ENCODE measurements at places on chromosomes 2 and 18. TPM values are rescaled to one million over a fixed set of nuclear protein-coding genes. Genes with fewer than 3 reads are reported as not detected.

DNA sequence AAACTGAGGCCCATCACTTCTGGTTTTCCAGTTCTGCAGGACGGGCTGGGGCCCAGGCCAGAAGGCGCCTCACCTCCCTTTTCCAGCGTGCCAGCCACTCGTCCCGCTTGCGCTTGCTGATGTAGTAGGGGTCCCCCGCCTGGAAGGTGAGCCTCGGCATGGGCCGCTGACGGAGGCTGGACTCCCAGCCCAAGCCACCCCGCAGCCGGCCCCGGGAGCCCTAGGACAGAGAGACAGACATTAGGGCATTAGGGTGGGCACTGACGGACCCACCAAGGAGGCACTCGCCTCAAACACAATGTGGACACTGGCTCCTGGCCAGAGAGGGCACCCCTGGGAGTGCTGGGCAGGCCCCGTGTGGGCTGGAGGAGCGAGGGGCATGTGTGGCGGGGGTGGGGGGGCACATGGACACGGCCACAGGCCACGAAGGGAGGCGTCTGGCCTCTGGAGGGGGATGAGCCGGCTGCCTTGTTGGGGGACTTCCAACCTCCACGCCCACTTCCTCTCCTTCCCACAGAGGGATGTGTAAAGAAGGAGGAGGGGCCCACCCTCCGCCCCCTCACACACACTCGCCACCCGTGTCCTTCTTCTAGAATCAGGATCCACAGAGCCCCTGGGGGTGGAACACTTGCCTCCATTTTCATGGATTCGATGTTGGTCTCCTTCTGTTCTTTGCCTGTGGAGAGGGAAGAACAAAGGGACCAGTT lies 66.7 kb downstream of the DNMT3A start:
- peak; percentile 79 for DNase-seq
- H3K4me3 ChIP-seq = no peak overlapping the region
- peaks cover 1% of the 10 kb centered on the region for H3K36me3 ChIP-seq
- H3K27me3 ChIP-seq = no peaks in the 10 kb centered on the region

- DNase-seq = no peak
- H3K27me3 ChIP-seq = no peaks in the 10 kb centered on the region
- no peak overlapping the region for H3K27ac ChIP-seq
- no peaks in the 10 kb centered on the region for H3K4me1 ChIP-seq
Observed at GRCh38 chr2:161104054-161104553, 56.1 kb upstream of the TANK start.

DNA sequence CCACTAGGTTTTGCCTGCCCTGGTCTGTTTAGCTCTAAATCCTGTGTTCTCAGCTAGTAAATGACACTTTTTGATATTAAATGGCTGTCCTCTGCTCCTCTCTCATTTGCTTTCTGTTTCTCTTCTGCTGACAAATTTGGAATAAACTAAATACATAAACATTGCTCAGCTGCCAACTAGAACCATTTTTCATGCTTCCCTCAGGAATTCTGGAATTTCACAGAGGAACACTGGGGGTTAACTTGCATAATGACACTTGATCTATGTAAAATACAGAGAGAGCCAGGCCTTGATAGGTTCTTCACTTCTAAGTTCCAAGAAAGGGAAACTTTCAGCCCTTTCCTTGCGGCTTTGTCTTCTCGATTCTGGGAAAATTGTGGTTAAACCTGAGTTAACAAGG lies 450.6 kb upstream of the ST6GAL2 start:
- no peak overlapping the region for H3K27ac ChIP-seq
- no peaks in the 10 kb centered on the region for H3K36me3 ChIP-seq
- H3K27me3 ChIP-seq = no peaks in the 10 kb centered on the region
- DNase-seq = no peak

DNA sequence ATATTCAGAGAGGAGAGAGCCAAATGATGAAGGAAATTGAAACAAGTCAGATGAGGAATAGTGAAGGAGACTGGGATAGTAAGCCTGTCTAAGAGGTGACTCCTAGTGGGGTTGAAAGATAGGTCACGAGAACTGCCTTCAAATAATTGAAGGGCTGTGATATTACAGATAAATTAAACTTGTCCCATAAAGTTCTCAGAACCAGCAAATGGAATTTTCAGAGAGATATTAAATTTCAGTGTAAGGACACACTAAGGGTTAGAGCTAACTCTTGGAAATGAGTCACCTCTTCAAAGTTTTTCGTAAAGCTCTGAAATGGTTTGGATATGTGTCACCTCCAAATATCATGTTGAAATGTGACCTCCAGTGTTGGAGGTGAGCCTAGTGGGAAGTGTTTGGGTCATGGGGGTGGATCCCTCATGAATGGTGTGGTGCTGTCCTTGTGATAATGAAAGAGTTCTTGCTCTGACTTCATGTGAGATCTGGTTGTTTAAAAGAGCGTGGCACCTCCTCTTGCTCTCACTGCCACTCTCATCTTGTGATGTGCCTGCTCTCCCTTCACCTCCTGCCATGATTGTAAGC lies 87.3 kb downstream of the BABAM2 start:
- no peaks in the 10 kb centered on the region for H3K4me1 ChIP-seq
- no peak for DNase-seq
- H3K27ac ChIP-seq = no peak overlapping the region
- no peaks in the 10 kb centered on the region for H3K36me3 ChIP-seq
- no peaks in the 10 kb centered on the region for H3K27me3 ChIP-seq
- H3K4me3 ChIP-seq = no peak overlapping the region

AQP12B gene
- not detected for total RNA-seq

GRCh38 chr2:103166456-103167324 lies 404.9 kb downstream of the TMEM182 start:
- H3K4me3 ChIP-seq = no peak overlapping the region
- no peaks in the 10 kb centered on the region for H3K4me1 ChIP-seq
- DNase-seq = no peak
- H3K27me3 ChIP-seq = no peaks in the 10 kb centered on the region

DNA sequence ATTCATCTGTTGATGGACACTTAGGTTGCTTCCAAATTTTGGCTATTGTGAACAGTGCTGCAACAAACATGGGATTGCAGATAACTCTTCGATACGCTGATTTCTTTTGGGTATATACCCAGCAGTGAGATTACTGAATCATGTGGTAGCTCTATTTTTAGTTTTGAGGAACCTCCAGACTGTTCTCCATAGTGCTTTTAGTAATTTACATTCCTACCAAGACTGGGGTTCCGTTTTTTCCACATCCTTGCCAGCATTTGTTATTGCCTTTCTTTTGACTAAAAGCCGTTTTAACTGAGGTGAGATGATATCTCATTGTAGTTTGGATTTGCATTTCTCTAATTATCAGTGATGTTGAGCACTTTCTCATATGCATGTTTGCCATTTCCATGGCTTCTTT lies 200.3 kb downstream of the MBD5 start:
- no peak for DNase-seq
- H3K27me3 ChIP-seq = no peaks in the 10 kb centered on the region
- no peak overlapping the region for H3K4me3 ChIP-seq
- no peak overlapping the region for H3K27ac ChIP-seq
- H3K4me1 ChIP-seq = no peaks in the 10 kb centered on the region

DNA sequence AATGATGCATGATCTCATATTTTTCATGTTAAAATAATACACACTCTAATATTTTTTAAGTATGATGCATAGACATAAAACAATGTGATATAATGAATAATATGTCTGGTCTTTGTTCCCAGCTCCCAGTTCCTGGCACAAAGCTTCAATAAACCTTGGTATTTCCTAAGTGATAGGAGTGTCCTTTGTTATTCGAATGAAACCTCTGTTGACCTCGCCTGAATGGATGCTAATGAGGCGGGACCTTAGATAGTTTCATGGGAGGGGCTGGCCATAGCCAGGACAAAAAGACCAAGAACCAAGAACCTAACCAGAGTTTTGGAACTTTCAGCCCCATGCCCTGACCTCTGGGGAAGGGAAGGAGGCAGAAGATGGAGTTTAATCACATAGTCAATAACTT lies 257.7 kb upstream of the COPS8 start:
- no peaks in the 10 kb centered on the region for H3K36me3 ChIP-seq
- no peak for DNase-seq
- no peak overlapping the region for H3K4me3 ChIP-seq
- H3K4me1 ChIP-seq = no peaks in the 10 kb centered on the region

TRIM43 gene
- total RNA-seq = not detected

DNA sequence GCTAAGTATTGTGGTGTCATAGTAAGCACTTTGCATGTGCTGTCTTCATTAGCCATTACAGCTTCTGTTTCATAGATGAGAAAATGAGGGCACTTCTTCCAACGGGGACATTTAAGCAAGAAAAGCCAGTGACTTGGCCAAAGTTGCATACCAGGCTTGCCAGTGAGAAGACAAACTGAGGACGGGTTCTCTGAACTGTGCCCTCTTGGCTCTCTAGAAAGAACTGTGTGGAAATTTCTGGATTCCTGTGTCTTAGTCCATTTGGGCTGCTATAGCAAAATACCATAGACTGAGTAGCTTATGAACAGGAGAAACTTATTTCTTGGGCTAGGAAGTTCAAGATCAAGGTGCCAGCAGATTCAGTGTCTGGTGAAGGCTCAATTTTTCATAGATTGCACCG lies 13.3 kb downstream of the CTIF start:
- no peak overlapping the region for H3K4me3 ChIP-seq
- no peak for DNase-seq
- no peak overlapping the region for H3K27ac ChIP-seq
- H3K4me1 ChIP-seq = no peaks in the 10 kb centered on the region
- H3K36me3 ChIP-seq = no peaks in the 10 kb centered on the region
- H3K27me3 ChIP-seq = no peaks in the 10 kb centered on the region

DNA sequence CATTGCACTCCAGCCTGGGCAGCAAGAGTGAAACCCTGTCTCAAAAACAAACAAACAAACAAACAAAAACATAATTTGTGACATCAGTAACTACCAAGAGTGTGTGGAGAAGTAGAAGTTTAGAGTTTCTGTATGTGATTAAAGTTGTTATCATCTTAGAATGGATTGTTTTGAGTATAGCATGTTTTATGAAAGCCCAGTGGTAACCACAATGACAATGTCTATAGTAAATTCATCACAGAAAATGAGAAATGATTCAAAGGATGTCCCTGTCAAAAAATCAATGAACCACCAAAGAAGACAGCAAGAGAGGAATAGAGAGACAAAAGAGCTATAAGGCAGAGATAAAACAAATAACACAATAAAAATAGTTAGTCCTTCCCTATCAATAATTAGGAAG lies 1299.2 kb downstream of the CNTNAP5 start:
- H3K4me1 ChIP-seq = no peaks in the 10 kb centered on the region
- no peak overlapping the region for H3K27ac ChIP-seq
- no peak for DNase-seq
- H3K36me3 ChIP-seq = no peaks in the 10 kb centered on the region
- H3K27me3 ChIP-seq = no peaks in the 10 kb centered on the region

STPG4 gene
- 0.75 TPM for total RNA-seq

DNA sequence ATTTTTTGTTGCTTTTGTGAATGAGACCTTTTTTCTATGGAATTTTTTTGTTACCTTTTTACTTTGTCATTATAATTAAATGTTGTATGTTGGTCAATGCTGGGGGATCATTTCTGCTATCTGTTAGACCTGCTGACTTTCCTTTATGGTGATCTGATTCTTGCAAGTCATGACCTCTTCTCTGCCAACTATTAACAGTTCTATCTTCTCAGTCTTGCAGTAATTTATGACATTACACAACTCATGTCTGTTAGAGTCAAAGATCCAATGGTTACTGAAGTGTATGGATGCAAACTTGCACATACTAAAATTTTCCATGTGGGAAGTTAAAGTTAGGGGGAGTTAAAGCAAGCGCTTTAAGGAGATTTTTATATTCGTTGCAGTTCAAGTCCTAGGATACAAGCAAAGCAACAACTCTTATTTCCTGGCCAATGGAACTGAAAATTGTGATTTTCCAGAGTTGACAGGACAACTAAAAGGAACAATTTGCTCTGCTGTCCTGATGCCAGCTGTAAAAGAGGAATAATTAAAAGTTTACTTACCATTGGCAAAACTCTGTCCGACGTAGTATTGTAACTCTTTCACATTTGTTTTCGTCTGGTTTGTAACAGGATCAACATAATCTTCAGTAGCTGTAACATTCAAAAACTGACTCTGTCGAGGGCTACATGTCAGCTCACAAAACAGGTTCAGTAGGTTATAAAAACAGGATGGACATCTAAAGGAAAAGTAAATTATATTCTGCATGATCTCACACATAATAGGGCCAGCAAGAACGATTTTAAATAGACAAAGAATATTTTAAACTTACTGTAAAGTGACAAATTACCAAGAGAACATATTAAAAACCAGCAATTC lies 17.8 kb downstream of the NPC1 start:
- no peak for DNase-seq
- H3K4me1 ChIP-seq = no peaks in the 10 kb centered on the region
- H3K27ac ChIP-seq = no peak overlapping the region

- no peaks in the 10 kb centered on the region for H3K27me3 ChIP-seq
- no peaks in the 10 kb centered on the region for H3K36me3 ChIP-seq
- no peak for DNase-seq
- H3K4me3 ChIP-seq = no peak overlapping the region
- no peaks in the 10 kb centered on the region for H3K4me1 ChIP-seq
- no peak overlapping the region for H3K27ac ChIP-seq
Observed at GRCh38 chr18:3305354-3305762, 43.4 kb downstream of the MYL12B start.

HOXD4 gene
- total RNA-seq = 9.8 TPM

- no peaks in the 10 kb centered on the region for H3K27me3 ChIP-seq
- H3K27ac ChIP-seq = no peak overlapping the region
- H3K4me1 ChIP-seq = no peaks in the 10 kb centered on the region
Observed at GRCh38 chr2:236820763-236821344, 251.2 kb downstream of the ACKR3 start.

SLC4A3 gene
- total RNA-seq = 2.0 TPM

CFC1B gene
- total RNA-seq = not detected

DNA sequence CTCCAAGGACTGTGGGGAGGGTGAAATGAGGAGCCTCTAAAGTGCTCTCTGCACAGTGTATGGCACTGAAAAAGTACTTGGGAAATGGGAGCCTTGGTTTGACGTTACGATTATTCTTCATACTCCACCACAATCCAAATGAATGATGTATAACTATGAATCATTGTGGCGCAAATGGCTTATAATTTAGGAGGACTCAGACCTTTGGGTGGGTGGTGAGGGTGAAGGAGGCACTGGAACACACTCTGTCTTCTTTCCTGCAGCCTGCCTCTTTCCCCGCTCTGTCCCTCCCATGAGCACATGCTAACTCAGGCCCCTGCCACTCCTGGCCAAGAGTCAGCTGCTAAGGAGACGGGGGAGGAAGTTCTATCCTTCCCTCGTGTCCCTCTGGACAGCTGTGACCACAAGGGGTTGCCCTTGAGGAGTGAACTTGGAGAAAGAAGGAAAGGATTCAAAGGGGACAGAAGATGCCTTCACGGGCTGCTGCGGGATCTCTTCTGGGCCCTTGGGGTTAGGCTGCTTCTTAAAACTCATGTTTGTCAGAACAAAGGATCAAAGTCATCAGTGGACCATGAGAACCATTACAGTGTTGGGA lies 36.5 kb downstream of the POLR1A start:
- DNase-seq = no peak
- H3K36me3 ChIP-seq = peaks cover 1% of the 10 kb centered on the region
- no peak overlapping the region for H3K27ac ChIP-seq
- no peaks in the 10 kb centered on the region for H3K4me1 ChIP-seq
- H3K27me3 ChIP-seq = no peaks in the 10 kb centered on the region

DNA sequence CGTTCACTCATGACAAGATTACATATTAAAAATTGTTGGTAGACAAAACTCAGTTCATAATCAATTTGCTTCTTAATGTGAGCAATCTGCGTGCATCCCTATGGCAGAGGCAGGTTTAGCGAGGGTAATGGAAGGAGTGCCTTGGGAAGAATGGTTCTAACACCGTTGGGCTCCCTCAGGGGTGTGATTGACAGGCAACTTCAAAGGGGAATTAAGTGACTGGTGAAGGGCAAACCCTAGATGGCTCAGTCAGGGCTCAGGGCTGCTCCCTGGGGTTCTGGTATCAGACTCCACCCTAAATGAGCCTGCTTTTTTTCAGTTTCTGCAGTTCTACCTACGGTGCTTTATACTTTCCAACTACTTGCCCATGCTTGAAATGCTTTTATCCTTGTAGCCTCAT lies 419.5 kb upstream of the CELF4 start:
- no peak overlapping the region for H3K4me3 ChIP-seq
- H3K27me3 ChIP-seq = no peaks in the 10 kb centered on the region
- no peak overlapping the region for H3K27ac ChIP-seq
- H3K36me3 ChIP-seq = no peaks in the 10 kb centered on the region
